ENCODE measurements at places on chromosomes 2 and 18.

DNA sequence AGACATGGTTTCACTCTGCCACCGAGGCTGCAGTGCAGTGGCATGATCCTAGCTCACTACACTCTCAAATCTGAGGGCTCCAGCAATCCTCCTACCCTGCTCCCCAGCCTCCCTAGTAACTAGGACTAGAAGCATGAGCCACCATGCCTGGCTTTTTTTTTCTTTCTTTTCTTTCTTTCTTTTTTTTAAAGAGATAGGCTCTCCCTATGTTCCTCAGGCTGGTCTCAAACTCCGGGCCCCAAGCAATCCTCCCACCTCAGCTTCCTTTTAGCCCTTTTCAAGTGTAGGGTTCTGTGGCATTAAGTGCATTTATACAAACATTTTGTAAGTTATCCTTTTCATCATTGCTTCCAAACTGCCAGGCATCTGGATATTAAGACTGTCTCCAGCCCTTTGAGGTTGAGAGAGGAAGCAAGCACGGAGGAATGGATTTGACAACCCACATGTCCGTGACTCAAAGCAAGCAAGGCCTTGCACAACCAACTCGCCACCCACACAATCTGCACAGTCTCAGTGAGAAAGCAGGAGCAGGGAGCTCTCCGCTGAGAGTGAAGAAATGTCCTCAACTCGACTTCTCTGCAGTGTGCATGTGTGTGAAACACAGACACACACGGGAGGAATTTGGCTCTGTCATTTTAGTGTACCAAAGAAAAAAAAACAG is 65.6 kb downstream of the ATP8B1 start:
- DNase-seq = no peak

- no peak for DNase-seq
Observed at GRCh38 chr18:6891788-6892187, 162.3 kb downstream of the ARHGAP28 start.

- no peak for DNase-seq
Observed at GRCh38 chr18:73355121-73355520, 487.3 kb upstream of the NETO1 start.

GRCh38 chr2:46787364-46787763 is 128.2 kb downstream of the MCFD2 start:
- DNase-seq = no peak

DNA sequence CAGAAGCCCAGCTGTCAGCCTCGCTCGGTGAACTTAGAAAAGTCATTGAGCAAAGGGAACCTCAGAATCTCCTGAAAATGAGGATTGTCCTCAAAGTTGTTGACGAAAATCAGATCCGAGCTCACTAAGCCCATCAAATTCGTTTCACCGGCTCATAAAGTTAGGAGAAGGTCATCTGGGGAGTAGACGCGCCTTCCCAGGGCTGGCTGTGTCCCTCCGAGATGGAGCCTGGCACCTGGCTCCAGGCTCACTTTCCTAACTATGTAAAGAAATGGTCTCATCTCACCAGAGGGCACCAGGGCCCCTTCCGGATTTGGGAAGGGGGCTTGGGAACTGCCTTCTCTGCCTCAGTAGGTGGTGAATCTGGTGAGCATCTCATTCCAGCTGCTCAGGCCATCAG is 145.5 kb downstream of the PXDN start:
- DNase-seq = no peak

GRCh38 chr2:199764273-199764800 is 86.7 kb downstream of the FTCDNL1 start:
- DNase-seq = no peak

GRCh38 chr18:32598144-32598543 is 127.5 kb upstream of the GAREM1 start:
- DNase-seq = no peak

DNA sequence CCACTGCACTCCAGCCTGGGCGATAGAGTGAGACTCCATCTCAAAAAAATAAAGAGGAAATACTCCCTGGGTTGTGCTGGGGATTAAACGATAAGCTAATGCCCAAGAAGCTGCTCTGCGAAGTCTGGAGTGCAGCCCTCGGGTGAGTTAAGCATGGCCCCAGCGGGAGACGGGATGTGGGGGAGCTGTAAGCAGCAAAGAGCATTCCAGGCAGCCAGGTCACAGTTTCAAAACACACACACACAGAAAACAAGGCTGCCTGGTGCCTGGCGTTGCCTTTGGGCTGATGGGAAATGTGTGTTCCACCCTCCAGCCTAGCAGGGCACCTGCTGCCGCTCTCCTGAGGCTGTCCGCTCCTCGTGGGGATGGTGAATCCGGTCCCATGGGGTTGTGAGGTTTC is 24.1 kb downstream of the ODC1 start:
- no peak for DNase-seq

- no peak for DNase-seq
Observed at GRCh38 chr18:26175481-26175880, 41.8 kb downstream of the PSMA8 start.

All from activated CD4-positive, alpha-beta T cell treated with anti-CD3 and anti-CD28 coated beads for 24 hours (primary cell).